ENCODE measurements at places on chromosomes 11 and 22.

DNA sequence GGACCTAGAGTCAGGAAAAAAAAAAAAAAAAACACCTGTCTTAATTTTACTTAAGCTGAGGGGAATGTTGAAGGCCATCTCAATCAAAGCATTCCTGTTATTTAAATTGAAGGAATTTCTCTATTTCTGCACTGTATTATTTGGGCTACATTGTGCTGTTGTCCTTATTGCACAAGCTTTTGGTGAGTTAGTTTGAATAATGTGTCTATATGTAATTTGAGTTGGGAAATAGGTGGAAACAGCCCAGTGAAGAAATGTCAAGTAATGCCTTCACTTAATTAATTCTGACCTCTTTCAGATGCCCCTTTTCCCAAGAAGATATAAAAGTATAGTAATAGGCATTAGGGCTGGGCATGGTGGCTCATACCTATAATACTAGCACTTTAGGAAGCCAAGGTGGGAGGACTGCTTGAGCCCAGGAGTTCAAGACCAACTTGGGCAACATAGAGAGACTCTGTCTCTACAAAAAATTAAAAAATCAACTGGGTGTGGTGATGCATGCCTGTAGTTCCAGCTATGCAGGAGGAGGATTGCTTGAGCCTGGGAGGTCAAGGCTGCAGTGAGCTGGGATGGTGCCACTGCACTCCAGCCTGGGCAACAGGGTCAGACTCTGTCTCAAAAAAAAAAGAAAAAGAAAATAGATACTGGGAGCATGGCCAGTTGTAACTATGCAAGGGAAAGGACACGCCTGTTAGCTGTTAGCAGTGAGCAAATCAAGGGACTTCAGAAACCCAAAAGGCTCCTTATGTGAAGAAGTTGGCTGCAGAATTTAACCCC lies 34.9 kb downstream of the OR10A6 start:
- DNase-seq = no peak

GRCh38 chr11:78828676-78829075 lies 254.0 kb upstream of the NARS2 start:
- no peak for DNase-seq

GRCh38 chr11:119752946-119753345 lies 23.9 kb upstream of the NECTIN1 start:
- no peak for DNase-seq

- DNase-seq = no peak
These were observed 152.0 kb downstream of the LRRC4C start for GRCh38 chr11:41307296-41308080.

DNA sequence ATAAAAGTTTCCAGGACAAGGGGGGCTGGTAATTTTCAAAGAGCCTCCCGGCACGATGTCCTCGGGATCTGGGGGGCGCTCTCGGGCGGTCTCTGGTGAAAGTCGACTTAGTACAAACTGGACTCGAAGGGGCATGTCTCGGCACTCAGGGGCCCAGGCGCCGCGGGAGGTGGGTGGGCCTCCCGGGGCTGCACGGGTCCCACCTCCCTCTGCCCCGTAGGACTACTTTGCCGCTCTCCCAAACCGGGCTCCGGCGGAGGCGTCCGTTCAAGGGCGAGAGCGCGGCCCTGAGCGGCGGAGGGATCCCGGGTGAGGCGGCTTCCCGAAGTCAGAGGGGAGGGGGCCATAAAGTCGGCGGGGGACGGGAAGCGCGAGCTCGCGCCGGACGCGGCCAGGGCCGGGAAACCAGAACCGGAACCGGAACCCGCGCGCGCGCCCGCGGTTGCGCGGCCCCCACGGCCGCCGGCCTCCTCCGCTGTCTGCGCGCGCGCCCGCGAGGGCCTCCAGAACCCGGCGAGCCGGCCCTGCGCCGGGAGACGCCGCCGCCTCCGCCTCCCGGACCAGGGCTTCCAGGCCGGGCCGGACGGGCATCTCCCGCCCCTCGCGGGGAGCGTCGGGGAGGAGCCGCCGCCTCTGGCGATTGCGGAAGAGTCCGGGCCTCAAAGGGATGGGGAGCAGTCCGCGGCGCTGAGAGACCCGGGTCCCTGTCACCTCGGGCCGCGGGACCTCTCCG lies at the start of gene ARHGEF12:
Gene ARHGEF12 (plus strand): TSS at position 506 of the 733 bp plus-strand sequence. CDS start 831 bp downstream, outside the sequence.
- DNase-seq = peak; percentile 84

DNA sequence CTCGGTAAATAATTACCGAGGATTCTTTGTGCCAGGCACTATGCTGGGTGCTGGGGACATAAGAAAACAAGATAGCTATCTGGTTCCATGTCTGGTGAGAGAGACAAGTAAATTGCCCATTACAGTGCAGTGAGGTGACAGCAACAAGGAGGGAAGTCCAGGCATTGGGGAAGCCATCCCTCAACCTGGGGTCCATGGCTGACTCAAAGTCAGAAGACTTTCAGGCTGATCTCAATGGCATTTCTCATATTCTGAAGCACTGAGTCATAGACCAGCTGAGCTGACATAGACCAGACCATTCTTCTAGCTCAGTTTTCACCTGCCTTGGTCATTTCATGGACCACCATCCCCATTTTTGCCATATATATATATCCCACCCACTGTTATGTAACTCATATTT lies 158.8 kb downstream of the TTC17 start:
- DNase-seq = no peak

- DNase-seq = no peak
These were observed 2.1 kb upstream of the RNF26 start for GRCh38 chr11:119332111-119332765.

DNA sequence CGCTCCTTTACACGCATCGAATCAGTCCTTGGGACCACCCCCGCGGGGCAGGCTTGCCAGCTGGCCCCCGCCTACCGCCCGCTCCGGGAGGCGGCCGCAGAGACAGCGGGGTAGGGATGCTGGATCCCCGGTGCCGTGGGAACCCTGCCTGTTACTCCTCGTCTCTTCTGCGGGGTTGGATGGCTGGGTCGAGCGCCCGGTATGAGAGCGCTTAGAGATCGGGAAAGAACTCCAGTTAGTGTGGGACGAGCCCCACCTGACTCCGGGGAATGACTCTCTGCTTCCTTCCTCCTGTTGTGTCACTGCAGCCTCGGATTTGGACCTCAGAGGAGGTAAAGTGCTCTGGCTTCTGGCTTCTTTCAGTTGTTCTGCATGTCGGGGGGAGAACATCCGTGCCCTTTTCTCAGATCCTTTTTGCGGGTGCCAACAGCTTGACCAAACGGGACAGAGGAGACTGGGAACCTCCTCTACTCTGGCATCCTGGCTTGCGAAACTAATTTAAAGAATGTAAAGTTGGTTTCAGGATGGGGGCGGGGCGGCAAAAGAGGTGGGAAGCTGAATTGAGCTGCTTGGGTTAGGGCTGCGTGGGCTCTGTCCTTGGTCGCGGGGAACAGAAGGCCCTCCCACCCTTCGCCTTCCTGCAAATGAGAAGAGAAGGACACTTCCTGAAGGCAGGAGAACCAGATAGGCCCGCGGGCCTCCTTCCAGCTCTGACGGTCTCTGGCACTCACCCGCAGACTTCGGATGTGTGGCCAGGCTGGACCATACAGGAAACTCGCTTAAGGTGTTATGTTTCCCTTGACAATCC lies 938 bp downstream of the LAYN start:
- DNase-seq = no peak
